CD8-positive, alpha-beta T cell (primary cell): ENCODE measurements at places on chromosomes 12 and 14. TPM values are rescaled to one million over a fixed set of nuclear protein-coding genes. Genes with fewer than 3 reads are reported as not detected.

TAS2R30 gene
- total RNA-seq: 2.9 TPM

- no peak for DNase-seq
These were observed 513 bp downstream of the CCNK start for GRCh38 chr14:99481745-99482099.

- DNase-seq: no peak
These were observed 149.8 kb downstream of the TGFB3 start for GRCh38 chr14:75831952-75832351.

- DNase-seq: no peak
These were observed 41.1 kb downstream of the CEP83 start for GRCh38 chr12:94418517-94418916.

GRCh38 chr14:104953097-104953496, 25.1 kb downstream of the AHNAK2 start:
- DNase-seq: no peak

DNA sequence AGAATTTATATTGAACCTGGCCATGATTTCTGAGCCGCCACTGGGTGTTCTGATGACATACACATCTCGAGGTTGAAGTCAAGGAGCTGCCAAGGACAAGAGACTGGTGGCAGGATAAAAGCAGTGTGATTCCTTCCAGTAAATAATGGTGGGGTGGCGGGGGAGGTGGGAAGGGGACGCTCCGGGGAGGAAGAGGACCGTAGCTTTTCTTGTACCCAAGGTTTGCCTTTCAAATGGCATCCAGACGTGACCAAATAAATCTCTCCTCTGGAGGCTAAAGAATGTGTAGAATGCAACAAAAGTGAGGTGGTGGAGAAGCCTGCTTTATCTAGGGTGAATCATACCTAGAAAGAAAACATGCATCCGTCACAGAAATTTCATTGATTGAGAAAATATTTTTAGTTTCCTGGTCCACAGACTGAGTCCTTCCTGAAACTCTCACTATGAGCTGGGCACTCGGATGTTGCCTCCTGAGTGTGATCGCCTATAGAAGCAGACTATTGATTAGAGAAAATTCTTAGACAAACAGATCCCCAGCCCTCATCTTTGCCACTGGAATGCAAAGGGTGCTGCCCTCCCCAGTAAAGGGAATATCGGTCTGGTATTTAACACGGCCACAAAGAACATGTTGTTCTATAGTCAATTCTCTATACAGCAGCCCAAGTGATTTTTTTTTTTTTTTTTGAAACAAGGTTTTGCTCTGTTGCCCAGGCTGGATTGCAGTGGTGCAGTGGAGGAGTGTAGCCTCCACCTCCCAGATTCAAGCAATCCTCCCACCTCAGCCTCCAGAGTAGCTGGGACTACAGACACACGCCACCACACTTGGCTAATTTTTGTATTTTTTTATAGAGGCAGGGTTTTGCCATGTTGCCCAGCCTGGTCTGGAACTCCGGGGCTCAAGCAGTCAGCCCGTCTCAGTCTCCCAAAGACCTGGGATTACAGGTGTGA, 112.1 kb downstream of the DPF3 start:
- DNase-seq: no peak
